ENCODE measurements at places on chromosomes 2 and 18.

GRCh38 chr2:143347271-143347695 is 218.1 kb downstream of the ARHGAP15 start:
- no peak for DNase-seq

DNA sequence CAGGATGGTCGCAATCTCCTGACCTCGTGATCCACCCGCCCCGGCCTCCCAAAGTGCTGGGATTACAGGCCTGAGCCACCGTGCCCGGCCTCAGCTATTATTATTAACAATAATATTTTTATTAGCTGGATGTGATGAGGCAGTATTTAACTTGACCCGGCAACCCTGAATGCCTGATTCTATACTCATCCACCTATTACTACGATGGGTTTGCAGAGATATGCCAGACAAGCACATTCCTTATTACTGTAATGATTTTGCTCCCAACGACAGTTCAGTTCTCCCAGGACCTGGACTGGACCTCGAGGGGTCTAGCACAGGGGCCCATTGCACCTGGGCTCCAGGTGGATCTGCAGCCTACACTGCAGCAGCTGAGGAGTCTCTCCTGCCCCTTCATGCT is 32.6 kb downstream of the BMP10 start:
- DNase-seq: no peak

DNA sequence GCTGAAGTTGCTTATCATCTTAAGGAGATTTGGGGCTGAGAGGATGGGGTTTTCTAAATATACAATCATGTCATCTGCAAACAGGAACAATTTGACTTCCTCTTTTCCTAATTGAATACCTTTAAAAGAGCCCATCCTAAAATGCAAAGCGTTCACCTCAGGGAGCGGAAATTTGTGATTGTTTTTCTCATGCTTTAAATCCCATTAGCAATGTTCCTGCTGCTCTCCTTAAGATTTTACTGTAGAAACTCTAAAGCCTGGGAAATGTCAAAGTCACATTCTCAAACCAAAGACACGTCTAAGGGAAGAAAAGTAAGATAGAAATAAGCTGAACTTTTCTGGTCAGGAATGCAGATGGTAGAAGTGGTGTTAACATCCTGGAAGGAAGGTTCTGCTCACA is 285.8 kb upstream of the MAP2 start:
- DNase-seq: no peak

- DNase-seq: no peak
Measured at GRCh38 chr2:194332799-194333490, 1324.1 kb upstream of the SLC39A10 start.

GRCh38 chr2:174135981-174136380 is 112.4 kb downstream of the OLA1 start:
- no peak for DNase-seq

- DNase-seq: peak; percentile 66
Measured at GRCh38 chr2:172095146-172095904, 7.4 kb downstream of the DLX2 start.

DNA sequence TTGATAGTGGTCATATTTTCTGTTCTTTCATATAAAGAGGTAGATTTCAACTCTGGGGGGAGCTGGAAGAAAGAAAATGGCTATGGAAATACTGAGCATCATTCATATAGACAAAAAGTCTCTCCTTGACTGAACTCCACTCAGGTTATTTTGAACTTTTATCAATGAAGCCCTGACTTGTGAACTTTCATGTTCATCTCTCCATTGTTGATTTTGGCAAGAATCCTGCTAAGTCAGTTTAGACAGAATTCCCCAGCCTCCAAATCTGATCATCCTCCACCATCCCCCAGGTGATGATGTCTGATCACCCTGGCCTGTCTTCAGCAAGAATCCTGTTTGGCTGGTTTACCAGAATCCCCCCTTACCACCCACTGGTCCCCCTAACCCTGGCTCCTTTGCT is 395.0 kb downstream of the NCKAP5 start:
- no peak for DNase-seq

DNA sequence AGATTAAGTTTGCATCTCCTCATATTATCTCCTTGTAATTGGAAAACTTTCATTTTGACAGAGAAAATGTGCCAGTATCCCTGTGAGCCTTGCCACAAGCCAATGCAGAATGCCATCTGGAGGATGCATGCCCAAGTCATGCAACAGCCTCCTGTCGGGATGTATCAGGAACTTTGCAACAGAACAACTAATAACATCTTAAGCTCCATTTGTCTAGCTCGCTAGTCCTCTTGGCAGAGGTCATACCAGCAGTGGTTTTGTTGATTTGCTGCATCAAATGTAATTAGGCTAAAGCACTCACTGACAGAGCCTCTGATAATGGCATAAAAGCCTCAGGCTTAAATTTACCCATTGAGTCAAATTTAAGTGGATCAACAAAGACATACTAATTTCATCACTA is 125.8 kb downstream of the UBE2E3 start:
- no peak for DNase-seq

- no peak for DNase-seq
Measured at GRCh38 chr18:34787931-34788532, 77.9 kb downstream of the DTNA start.

DNA sequence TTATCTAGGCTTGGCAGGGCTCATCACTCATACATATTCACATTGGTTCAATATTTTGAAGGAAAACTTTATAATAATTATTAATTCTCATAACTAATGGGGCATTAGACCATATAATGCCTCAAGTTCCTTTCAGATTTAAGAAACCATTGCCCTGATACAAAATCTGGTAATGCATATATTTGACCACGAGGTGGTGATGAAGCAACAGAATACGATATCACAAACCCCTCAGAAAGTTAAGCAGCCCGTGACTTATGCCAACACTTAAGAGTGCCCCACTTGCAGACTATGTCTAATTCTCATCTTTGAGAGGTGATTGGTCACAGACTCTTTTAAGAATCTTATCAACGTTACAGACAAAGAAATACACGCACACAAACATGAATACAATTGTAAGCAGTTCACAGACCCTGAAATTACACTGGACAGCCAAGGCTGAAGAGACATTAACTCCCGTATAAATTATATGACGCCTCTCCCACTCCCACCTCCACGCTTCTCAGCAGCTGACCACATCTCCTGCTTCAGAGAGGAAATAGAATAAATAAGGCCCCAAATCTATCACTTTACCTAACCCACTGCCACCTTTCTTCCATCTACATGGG is 20.7 kb upstream of the DNAH6 start:
- DNase-seq: peak; percentile 5

DNA sequence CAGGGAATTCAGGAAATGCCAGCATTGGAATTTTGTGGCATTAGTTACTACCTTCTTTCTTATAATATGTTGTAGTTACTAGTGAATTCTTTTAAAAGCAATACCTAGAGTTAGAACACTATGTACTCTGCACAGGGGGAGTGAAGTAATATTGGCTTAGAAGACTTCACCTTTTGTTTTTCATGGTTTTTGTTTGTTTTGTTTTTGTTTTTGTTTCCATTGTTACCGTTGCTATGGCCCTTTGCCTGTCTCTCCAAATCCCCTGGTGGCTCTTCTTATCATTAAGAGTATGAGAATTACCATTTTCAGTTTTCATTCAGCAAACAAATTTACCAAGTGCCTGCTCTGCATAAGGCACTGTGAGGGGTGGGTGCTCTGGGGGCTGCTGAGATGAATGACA is 160.1 kb downstream of the HAUS1 start:
- no peak for DNase-seq

DNA sequence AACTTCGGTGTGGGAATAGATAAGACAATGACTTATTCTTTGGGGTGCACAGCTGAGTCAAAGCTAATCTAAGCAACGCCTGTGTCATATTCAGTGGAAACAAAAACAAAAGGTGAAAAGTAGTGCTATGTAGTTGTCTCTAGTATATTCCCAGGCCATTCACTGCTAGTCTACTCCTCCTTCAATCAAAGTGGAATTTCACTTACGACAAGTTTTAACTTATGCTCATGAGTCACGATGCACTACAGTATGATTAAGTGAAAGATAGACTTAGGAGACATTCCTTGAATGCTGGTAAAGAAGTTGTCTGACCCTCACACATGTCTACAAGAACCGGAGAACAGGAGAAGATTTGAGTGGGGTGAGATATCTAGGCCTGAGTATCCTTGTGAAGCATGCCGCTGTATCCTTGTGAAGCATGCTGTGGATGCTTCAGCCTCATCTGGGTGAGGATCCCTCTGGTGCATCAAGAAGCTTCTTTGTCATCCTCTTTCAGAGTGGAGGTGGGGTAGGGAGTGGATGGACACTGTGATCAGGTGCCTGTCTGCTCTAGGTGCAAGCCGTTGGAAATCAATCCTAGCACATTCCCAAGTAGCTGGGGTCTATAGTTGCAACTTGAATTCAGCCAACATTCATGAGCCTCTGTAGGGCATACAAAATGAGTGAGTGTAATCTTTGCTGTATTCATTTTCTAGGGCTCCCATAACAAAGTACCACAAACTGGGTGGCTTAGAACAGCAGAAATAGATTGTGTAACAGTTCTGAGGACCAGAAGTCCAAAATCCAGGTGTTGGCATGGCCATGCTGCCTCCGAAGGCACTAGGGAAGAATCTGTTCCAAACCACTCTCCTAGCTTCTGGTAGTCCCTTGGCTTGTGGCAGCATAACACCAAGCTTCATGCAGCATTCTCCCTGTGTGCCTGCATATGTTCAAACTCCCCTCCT is 173.5 kb upstream of the FN1 start:
- DNase-seq: no peak

DNA sequence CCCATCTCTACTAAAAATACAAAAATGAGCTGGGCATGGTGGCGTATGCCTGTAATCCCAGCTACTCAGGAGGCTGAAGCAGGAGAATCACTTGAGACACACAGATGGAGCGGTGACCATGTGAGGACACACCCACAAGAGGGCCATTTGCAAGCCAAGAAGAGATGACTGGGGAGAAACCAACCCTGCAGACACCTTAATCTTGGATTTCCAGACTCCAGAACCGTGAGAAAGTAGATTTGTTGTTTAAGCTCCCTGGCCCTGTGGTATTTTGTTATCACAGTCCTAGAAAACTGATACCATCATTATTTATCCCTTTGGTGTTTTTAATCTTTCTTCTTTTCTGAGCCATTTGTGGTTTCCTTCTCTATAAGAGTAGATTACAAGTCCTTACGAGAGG is 88.6 kb upstream of the ID2 start:
- no peak for DNase-seq

GRCh38 chr2:46569766-46570165 is 90.4 kb downstream of the TMEM247 start:
- DNase-seq: no peak

DNA sequence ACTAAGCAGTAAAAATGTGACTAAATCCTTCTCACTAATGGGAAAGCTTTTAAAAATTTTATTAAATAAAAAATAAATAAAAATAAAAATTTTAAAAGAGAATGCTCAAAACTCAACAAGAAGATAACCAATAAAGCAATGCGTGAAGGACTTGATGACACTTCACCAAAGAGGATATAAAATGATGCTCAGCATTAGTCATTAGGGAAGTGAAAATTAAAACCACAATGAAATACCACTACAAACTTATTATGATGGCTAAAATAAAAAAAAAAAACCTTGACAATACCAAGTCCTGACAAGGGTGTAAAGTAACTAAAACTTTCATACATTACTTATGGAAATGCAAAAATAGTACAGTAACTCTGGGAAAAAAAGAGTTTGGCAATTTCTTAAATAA is 3.3 kb upstream of the WDR75 start:
- DNase-seq: no peak

GRCh38 chr2:160920791-160921303 is 239.4 kb upstream of the TANK start:
- no peak for DNase-seq

DNA sequence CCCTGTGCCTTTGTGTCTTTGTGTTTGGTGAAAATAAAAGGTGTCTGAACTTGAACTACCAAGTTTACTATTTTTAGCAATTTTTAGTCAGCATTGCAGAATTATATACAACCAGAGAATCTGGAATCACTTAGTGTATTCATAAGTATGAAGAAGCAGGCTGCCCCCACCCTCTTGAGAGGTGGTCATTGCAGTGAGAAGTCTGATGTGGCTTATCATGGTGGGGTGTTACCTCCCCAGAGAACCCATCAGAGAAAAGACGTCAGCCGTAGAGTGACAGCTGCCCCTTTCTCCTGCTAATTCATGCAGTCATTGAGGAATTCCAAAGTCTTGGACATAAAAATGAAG is 66.0 kb downstream of the BOLA3 start:
- DNase-seq: no peak

GRCh38 chr2:85554980-85555612 is 6.2 kb downstream of the GGCX start:
- DNase-seq: no peak

- DNase-seq: no peak
Measured at GRCh38 chr2:19362094-19362754, 3.8 kb upstream of the OSR1 start.

- no peak for DNase-seq
Measured at GRCh38 chr2:84454581-84454980, 4.5 kb downstream of the SUCLG1 start.

DNA sequence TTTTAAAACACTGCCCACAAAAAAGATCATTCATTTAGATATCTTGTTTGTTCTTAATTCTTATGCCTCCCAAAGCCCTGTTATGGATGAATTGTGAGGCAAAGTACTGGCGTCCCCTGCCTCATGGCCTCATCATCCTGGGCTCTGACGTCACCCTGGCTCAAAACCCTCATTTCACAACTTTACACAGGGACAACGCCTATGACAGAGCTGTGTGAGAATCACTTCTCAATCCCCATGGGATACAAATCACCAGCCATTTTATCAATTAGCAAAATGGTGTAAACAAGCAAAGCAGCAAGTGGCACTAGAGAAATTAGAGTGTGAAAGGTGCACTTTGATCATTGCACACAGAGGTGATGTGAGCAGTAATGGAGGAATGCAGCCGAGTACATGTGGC is 16.6 kb downstream of the FHOD3 start:
- DNase-seq: no peak

- DNase-seq: no peak
Measured at GRCh38 chr18:48767090-48767690, 183.6 kb downstream of the SMAD7 start.

- no peak for DNase-seq
Measured at GRCh38 chr2:118609138-118609537, 238.3 kb downstream of the EN1 start.
